ENCODE measurements at places on chromosomes 16 and 17.

DNA sequence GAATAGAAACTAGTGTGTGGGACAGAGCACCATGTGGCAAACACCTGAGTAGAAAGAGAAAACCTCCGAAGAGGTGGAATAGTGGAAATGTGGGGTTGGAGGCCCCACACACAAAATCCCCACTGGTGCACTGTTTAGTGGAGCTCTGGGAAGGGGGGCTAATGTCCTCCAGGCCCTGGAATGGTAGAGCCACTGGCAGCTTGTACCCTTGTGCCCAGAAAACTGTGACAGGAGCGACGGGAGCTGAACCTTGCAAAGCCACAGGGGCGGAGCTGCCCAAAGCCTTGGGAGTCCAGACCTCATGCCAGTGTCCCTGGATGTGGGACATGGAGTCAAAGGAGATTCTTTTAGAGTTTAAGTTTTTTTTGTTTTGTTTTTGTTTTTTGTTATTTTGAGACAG, 50.6 kb downstream of the RNF112 start:
- DNase-seq: no peak

DNA sequence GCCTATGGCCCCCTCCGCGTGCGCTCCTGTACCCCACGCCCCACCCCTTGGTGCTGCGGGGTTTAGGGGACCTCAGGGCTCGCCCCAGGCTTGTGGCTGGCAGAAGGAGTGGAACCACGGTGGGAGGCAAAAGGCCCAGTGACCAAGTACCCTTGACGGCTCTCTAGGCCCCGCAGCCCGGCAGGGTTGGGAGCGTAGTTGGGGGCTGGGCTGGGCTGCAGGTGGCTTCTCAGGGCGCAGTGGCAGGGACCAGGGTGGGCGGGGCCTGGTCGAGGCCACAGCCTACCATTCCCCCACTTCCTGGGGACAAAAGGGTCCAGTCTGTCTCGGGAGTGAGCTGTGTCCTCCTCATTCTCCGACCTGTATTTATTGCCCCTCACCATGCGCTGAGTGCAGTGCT, 124.9 kb downstream of the RBFOX3 start:
- no peak for DNase-seq

DNA sequence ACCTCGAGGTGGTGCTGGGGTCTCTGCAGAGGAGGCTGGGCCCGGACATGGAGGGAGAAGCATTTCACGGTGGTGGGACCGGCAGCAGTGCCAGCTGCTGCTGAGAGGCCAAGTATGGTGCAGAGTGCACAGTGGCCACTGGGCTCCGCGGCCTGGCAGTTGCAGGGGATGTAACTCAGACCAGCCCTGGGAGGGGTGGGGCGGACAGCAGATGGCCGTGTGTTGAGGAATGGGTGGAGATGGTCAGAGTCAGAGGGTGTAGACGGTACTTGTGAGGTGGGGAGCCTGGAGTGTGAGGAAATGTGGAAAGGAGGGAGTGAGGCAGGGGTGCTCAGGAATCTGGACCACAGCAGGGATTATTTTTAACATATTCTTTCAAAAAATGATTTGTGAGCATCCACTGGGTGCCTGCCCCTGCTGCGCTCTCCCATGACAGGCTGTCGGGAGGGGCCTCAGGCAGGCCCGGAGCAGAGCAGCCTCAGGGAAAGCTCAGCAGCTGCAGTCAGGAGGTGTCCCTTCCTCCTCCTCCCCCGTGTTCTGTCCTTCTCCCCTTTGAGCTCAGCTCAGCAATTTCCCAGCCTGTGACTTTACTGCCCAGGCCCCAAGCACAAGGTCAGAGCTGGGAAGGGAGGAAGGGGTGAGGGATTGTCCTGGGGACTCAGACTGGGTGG, 113.1 kb downstream of the RAP1GAP2 start:
- DNase-seq: no peak

DNA sequence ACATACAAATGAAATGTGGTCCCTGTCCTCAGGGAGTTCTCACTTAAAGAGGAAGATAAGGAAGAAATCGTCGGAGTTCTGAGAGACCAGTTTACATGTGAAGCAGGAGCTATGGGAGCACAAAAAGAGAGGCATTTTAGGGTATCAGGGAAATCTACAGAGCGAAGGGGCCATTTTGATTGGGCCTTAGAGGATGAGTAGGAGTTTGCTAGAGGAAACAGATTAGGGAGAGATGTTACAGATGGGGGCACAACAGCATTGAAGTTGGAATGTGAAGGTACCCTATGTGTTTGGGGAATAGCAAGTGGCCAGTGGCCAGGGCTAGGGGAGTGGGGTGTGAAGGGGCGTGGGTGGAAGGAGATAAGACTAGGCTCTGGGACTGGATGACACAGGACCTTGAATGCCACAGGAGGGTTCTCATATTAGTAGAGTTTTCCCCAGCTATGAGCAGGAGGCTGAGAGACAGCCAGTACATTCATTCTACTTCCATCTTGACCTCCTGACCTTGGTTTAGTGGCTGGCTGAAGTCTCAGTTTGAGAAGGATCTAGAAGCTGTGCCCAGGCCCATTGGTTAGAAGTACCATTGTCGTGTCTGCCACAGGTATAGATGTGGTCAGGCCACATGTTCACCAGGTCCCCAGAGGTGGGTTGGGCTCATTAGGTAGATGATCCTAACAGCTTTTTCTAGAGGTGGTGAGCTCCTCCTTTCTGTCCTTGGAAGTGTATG, 34.8 kb downstream of the CPNE2 start:
- no peak for DNase-seq

DNA sequence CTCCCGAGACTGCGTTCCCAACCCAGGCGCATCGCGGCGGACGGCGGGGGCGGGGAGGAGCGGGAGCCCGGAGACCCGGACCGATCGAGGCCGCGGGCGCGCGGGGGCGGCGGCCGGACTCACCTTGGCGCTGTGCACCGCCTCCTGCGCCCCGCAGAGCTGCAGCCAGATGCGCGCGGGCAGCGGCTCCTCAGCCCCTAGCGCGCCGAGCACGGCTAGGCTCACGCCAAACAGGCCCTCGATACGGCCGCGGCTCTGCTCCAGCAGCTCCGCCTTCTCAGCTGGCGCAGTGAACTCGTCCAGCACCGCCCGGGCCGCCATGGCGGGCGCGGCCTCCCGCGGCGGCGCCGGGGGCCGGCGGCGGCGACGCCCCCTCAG, 339 bp downstream of the N4BP1 start:
- DNase-seq: no peak

GRCh38 chr16:2968738-2969544, at the start of gene PAQR4:
Gene PAQR4 (plus strand): TSS chr16:2969348. CDS start chr16:2969675, 327 bp downstream.
- DNase-seq: peak; percentile 92

DNA sequence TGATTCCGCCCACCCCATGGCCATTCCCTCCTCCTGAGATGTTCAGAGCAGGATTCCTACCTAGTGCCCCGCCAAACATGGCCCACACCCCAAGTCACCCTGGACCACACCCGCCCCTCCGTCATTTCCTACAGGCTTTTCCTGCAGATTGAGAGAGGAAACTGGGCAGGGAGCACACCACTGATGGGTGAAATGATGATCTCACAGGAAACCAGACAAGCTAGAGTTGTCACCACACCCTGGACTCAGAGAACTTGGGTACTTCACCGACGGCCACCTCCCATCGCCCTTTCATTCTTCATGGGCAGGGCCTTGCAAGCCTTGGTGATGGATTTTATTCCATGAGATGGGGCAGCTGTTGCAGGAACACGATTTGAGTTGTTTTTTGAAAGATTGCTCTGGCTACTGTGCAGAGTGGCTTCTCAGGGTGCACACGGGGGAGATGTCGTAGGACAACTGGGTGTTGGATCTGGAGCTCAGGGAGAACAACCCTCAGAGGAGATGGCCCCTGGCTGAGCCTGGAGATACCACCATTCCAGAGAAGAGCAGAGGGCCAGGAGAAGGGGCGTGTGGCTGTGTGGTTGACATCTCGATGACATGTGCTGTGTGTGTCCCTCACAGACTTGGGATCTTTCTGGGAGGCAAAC, 7.4 kb upstream of the B9D1 start:
- DNase-seq: no peak

DNA sequence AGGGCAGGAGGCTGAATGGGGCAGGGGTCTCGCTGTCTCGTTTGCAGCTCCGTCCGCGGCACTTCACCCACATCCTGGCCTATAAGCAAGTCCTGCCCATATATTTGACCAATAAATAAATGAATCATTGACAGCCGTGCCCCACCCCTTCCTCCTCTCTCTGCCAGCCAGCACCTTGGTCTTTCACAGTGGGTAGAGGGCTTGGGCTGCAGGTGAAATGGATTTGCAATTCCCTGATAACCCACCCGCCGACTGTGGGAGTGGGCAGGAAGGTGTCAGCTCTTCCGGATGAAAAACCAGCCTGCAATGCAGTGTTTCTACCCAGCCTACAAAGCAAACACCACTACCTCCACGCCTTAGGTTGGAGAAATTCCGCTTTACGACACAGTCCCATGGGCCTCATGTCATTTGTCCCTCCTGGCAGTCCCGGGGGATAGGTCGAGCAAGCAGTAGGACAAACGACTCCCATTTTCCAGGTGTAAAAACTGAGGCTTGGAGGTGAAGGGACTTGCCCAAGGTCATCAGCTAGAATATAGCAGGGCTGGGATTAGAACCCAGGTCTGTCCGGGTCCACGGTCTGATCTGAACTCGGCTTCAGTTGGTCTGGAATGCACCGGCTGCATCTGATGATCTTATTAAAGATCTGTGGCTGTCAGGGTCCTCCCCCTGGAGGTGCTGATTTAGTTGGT, 79.0 kb downstream of the ABCC1 start:
- no peak for DNase-seq

GRCh38 chr17:58300336-58300735, 19.6 kb upstream of the MPO start:
- DNase-seq: no peak

- DNase-seq: no peak
Observed at GRCh38 chr17:31586946-31587345, 195.5 kb downstream of the RAB11FIP4 start.

GRCh38 chr16:68961778-68962402, 118.6 kb downstream of the TANGO6 start:
- DNase-seq: no peak

- DNase-seq: no peak
Observed at GRCh38 chr17:76427501-76428231, 25.3 kb downstream of the UBE2O start.

GRCh38 chr17:19730843-19731242, 14.5 kb upstream of the SLC47A2 start:
- no peak for DNase-seq

DNA sequence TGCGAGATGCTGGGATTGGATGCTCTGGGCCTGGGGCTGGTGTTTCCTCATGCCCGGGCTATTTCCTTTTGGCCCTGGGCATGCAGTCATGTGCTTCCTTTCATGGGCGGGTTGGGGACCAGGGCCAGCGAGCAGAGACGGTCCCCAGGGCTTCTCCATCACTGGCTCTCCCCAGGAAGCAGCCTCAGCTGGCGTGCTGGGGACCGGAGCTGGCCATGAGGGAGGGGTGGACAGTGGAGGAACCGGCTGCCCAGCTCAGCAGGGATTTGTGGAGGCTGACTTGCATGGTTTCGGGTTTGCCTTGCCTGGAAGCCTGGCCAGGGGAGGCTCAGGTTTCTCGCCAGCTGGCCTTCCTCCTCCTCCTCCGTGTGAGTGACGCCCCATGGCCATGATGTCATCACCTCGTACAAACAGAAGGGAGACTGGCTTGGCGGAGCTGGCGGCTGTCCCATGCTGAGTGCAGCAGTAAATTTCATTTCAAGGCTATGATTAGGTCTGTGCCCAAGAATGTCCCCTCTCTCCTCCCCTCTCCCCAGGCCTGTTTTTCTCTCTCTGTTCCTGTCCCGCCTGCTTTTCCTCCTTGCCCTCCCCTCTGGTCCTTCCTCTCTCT, 8.9 kb upstream of the TIMP2 start:
- DNase-seq: no peak

GRCh38 chr16:82146556-82146955, 23.5 kb downstream of the MPHOSPH6 start:
- no peak for DNase-seq

- no peak for DNase-seq
Observed at GRCh38 chr16:57889960-57890751, 80.8 kb downstream of the CNGB1 start.

DNA sequence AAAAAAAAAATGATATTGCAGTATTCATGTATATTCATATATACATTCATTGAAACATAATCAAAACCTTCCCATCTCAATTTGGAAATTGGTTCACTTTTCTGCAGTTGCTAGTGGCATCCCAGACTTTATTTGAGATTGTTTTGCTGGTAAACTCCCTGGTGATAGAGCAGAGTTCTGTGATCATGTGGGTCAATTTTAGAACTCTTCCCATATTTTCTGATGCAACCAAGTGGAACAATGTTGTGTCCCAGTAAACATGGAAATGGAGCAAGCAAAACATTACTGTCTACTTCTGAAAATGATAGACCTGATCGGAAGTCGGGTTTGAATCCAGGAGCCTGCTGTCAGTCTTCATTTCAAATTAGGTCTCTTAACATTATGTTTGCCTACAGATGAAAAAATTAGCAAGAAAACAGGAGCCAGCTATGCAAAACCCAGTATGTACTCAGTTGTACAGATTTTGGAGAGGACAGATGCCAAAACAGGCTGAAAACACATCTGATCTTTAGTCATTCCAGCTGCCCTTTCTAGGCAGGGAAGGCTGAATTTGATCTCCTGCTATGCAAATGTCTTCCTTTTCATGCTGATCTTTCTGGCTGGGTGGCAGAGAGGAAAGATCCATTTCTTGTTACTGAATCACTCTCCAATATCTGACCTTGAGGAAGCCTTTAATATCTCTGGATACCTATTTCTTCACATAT, 786.6 kb upstream of the SOX9 start:
- no peak for DNase-seq
